ENCODE measurements at places on chromosomes 11 and 22.

- no peak for DNase-seq
These were observed 89.1 kb upstream of the RTL6 start for GRCh38 chr22:44586999-44587736.

DNA sequence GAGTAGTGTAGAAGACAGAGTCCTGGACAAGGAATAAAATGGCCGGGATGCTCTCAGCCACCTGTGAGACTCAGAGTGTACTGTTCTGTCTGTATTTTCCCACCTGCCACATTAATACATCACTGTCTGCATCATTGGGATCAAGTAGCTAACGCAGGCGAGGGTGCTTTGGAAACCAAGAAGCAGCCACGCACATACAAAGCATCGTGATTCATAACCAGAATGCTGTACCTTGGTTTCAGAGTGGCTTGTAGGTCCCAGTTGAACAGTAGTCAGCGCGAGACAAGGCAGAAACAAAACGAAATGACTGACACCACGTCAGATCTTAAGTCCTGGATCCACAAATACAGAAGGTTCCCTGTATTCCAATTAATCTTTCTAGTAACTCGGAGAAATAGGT, 198.3 kb downstream of the GRIK4 start:
- DNase-seq, result no peak

DNA sequence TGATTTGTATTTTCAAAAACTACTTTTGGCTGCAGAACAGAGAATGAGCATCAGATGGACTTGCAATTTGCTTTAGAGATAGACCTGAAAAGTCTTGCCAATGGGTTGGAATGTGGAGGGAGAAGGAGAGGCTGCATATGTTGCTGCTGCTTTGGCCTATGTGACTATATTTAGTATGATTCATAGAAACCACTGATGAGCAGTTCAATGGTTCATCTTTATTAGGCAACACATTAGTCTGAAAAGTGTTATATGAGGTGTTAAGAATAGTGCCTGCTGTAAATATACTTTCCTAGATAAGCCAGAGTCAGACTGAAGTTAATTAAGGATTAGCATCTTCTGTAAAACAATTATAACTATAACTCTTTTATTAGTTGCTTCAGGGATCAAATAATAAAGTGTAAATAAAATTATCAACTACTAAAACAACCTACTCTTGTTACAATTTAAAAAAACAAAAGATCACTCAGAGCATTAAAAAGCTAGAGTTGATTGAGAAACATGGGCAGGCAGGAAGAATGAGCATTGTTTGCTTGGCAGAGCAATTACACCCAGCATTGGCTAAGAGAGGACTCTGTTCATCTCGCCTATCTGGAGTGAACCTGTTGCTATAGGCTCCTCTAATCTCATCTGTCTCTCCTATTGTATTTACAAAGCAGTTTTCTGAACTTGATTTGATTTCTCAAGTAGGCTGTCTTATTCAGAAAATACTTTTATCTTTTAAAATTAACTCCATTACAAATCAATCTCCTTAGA, 36.3 kb downstream of the HORMAD2 start:
- no peak for DNase-seq

GRCh38 chr22:29517215-29517908, 36.2 kb downstream of the THOC5 start:
- no peak for DNase-seq

DNA sequence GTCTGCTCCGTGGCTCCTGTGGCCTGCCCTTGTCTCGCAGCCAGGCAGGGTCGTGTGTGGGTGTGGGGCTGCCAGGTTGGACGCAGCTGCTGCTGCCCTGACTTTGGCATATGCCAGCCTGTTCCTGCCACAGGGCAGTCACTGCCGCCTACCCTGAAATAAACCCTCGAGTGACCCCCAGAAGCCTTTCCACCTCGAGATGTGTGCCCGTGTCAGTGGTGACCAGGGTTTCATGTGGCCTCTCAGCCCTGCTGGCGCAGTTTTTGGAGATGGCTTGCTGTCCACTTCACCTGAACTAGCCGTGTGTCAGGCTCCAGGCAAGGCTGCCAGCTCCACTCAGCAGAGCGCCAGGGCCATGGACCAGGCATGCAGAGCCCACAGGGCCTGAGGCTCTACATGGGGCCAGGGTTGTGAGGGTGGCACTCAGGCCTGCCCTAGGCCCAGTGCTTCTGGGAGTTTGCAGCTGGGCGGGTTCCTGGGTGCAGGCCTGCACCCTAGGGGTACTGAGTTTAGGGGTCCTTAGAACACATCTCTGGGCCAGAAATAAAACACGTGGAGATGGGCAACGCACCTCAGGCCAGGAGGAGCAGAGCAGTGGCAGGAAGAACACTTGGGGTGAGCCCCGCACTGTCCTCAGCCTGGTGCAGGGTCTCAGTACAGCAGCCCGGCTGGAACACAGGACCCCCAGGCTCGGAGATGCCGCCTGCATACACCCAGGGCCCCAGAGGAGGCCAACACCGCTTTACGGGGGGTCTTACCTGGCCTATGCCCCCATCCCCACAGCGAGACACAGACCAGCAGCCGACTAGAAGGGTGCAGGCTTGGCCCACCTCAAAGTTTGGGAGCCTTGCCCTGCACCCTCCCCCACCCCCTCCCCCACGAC, 8.8 kb upstream of the PANX2 start:
- DNase-seq, result no peak

DNA sequence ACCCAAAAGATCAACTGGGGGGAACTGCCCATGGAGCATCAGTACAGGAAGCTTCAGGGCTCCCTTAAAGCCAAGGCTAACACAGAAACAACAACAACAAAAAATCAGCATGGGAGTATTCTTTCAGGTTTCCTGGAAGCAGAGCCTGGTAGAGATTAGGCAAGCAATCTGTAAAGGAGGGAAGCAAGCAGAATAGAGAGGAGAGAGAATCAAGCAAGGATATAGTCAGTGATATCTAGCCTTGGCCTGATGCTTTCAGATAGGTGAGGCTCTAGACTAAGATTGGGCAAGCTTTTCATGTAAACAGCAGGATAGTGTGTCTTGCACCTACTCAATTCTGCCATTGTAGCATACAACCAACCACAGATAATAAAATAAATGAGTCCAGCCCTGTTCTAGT, 44.4 kb upstream of the FAT3 start:
- no peak for DNase-seq

Measured in HuH-7.5 (cell line).